SK-N-SH (cell line): ENCODE measurements at places on chromosomes 6 and 20.

GRCh38 chr20:623704-624103, 13.6 kb upstream of the TCF15 start:
- H3K27me3 ChIP-seq = no peaks in the 10 kb centered on the region
- H3K4me1 ChIP-seq = no peaks in the 10 kb centered on the region
- no peak overlapping the region for H3K27ac ChIP-seq

DNA sequence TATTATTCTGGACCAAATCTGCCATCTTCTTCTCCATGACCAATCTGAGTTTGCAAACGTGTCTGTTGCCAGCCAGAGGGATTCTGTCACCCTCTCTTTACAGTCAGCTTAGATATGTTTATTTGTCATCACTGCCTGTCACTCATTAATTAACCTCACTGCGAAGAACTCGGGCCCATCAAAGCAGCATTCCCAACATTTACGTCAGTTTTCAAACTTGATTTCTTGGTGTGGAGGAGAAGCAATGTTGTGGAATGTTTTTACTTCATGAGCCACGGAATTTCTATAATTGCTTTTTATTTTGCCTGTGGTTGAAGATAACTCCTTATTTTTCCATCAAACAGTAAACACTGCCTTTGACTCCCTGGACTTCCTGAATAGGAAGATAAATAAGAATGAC, 91.8 kb upstream of the CNKSR3 start:
- no peak overlapping the region for H3K27ac ChIP-seq
- no peaks in the 10 kb centered on the region for H3K27me3 ChIP-seq
- no peak overlapping the region for H3K4me3 ChIP-seq
- H3K4me1 ChIP-seq = no peaks in the 10 kb centered on the region
- H3K36me3 ChIP-seq = no peaks in the 10 kb centered on the region
- no peak for DNase-seq

DNA sequence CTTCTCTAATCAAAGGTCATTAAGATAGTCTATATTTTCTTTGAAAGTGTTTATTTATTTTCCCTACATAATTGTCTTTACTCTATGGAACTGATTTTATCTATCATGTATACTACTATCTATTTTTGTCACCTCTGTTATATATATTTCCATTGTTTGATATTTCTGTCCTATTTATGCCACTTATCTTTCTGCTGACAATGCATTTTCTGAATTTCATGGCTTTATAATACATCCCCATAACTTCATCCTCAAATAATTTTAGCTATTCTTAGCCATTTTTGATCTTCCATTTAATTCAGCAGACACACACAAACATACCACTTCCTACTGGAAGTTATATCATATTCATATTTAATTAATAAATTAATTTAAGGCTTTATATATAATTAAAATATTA, 123.7 kb downstream of the EPHA7 start:
- H3K27ac ChIP-seq = no peak overlapping the region
- no peaks in the 10 kb centered on the region for H3K4me1 ChIP-seq
- no peak overlapping the region for H3K4me3 ChIP-seq
- no peak for DNase-seq
- no peaks in the 10 kb centered on the region for H3K27me3 ChIP-seq

GRCh38 chr6:2845880-2846208, 4.2 kb upstream of the SERPINB1 start:
- DNase-seq = no peak
- H3K27me3 ChIP-seq = no peaks in the 10 kb centered on the region
- no peak overlapping the region for H3K27ac ChIP-seq
- H3K4me3 ChIP-seq = no peak overlapping the region
- H3K4me1 ChIP-seq = peaks cover 3% of the 10 kb centered on the region; the same call in 1 of the 2 replicates
- no peaks in the 10 kb centered on the region for H3K36me3 ChIP-seq

GRCh38 chr20:56400001-56400640, 7.7 kb downstream of the CSTF1 start:
- H3K4me1 ChIP-seq = no peaks in the 10 kb centered on the region
- peaks cover 81% of the 10 kb centered on the region for H3K36me3 ChIP-seq
- no peaks in the 10 kb centered on the region for H3K27me3 ChIP-seq
- H3K27ac ChIP-seq = no peak overlapping the region; the same call in 1 of the 2 replicates

- no peak overlapping the region for H3K27ac ChIP-seq
- no peaks in the 10 kb centered on the region for H3K4me1 ChIP-seq
- H3K4me3 ChIP-seq = no peak overlapping the region
- H3K36me3 ChIP-seq = no peaks in the 10 kb centered on the region
- H3K27me3 ChIP-seq = no peaks in the 10 kb centered on the region
Measured at GRCh38 chr20:20571068-20571780, 141.2 kb downstream of the RALGAPA2 start.
